Activated CD8-positive, alpha-beta T cell treated with anti-CD3 and anti-CD28 coated beads for 36 hours (primary cell): ENCODE measurements at places on chromosomes 13 and 19. TPM values are rescaled to one million over a fixed set of nuclear protein-coding genes. Genes with fewer than 3 reads are reported as not detected.
A peak's percentile ranks its signal among the peaks of the same experiment; 100 is the strongest.

DNA sequence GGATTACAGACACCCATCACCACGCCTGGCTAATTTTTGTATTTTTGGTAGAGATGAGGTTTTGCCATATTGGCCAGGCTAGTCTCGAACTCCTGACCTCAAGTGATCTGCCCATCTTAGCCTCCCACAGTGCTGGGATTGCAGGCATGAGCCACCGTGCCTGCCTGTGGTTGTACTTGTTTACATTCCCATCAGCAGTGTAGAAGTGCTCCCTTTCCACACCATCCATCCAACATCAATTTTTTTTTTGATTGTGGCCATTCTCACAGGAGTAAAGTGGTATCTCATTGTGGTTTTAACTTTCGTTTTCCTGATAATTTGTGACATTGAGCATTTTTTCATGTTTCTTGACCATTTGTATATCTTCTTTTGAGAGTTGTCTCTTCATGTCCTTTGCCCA, 1019.4 kb upstream of the SLC10A2 start:
- DNase-seq: no peak

The CACNG7 gene
- total RNA-seq: not detected

The TPTE2 gene
- total RNA-seq: 0.22 TPM

DNA sequence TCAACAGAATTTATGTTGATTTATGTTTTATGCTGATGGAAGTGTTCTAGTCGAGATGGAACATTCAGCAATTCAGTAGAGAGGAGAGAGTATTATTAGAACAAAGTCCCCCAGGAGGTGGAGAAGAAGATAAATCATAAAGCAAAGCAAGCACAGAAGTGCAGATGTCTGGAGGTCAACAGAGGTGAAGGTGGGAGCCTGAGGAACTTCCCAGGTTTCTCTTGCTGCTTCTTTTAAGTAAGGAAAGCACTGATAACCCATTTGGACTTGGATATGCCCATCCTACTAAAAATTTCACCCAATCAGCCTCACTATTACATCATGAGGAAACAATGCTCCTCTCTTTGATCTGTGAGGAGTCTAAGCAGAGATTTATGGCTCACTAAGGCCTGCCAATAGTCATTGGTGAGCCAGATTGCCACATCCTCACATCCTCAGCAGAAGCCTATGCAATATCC, 98.8 kb downstream of the EPSTI1 start:
- DNase-seq: no peak

- no peak for DNase-seq
Measured at GRCh38 chr19:2042485-2043250, 8.4 kb downstream of the MKNK2 start.

The TEAD2 gene
- total RNA-seq: not detected

DNA sequence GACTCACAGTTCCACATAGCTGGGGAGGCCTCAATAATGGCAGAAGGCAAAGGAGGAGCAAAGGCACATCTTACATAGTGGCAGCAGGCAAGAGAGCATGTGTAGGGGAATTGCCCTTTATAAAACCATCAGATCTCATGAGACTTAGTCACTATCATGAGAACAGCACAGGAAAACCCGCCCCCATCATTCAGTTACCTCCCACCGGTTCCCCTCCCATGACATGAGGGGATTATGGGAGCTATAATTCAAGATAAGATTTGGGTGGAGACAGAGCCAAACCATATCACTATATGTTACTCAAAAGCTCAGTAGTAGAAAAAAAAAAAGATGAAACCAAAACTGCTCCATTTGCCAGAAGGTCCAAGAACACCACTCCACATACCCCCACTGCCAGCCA, 58.5 kb downstream of the DNAJC15 start:
- no peak for DNase-seq

DNA sequence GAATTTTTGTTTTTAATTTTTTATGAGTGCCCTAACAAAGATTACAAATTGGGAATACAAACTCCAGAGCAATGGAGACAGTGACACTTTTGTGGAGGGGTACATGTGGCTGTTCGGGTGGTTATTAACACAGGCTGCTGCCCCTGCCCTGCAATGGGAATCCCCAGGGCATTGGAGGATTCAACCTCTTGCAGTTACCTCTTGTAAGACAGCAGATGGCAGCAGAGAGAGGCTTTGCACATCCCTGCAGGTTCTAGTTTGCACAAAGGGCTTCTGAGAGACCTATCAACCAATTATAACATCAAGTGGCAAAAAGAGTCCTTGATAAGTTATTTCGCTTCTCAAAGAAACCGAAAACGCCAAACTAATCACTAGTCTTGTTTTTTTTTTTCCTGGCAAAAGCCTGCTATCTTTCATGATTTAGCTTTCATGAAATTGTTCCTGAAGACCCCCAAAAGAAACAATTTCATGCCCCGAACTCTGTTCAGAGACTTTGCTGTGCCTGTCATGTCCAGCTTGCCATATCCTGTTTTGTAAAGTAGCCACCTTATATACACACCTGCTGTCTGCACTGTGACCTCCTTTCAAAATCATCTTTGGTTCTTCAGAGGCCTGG, 10.4 kb downstream of the GJB2 start:
- DNase-seq: peak; percentile 58

DNA sequence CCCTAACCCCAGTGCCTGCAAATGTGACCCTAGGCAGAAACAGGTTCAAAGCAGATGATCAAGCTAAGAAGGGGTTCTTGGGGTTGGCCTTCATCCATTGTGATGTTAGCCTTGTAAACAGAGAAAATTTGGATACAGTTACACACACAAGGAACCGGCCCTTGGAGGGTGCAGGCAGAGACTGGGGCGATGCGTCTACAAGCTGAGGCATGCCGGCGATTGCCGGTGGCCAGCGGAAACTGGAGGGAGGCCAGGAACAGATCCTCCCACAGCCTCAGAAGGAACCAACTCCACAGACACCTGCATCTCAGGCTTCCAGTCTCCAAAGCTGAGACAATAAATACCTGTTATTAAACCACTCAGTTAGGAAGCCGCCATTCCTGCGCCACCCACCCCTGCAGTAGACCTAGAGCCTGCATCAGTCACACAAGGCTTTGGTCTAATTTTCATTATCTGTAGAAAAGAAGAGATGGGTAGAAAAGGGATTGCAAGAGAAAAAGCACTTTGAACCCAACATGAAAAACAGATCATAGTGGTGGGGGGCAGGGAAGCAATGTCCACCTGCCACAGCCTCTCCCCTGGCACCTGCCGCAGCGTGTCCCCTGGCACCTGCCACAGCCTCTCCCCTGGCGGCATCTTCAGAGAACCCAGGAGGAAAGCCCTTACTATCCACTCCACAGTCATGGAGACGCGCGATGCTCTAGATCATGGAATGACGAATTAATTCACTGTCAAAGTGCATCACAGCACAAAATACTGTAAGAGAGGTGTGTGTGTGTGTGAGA, 119.7 kb upstream of the SOX1 start:
- no peak for DNase-seq

The CGB5 gene
- total RNA-seq: not detected

- DNase-seq: no peak
Measured at GRCh38 chr19:46759206-46759605, 13.0 kb upstream of the STRN4 start.

- DNase-seq: no peak
Measured at GRCh38 chr13:44951184-44951583, 38.1 kb downstream of the NUFIP1 start.

DNA sequence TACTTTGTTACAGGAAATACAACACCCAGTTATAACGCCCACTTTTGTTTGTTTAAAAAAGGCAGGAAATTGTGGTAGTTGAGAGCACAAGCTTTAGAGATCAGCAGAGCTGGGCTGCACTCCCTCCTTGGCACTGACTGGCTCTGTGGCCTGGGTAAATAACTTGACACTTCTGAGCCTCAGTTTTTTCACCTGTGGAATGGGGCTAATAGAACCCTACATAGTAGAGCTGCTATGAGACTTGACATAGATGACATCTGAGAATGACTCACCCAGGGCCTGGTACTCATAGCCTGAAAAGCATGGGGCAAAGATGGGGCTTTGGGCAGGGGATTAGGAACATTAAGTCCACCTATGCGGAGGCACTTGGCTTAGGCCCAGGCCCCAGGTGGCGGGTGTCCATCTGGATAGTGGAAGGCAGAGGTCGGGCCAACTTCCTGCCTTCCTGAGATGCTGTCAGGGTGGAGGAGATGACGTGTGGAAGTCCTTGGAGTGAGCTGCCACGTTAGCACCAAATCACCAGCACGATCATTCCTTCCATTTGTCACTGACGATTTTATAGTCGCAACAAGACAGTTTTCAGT, 159.1 kb downstream of the KATNAL1 start:
- peak; percentile 45 for DNase-seq

GRCh38 chr13:25171170-25171516, 945 bp downstream of the AMER2 start:
- DNase-seq: peak; percentile 2

DNA sequence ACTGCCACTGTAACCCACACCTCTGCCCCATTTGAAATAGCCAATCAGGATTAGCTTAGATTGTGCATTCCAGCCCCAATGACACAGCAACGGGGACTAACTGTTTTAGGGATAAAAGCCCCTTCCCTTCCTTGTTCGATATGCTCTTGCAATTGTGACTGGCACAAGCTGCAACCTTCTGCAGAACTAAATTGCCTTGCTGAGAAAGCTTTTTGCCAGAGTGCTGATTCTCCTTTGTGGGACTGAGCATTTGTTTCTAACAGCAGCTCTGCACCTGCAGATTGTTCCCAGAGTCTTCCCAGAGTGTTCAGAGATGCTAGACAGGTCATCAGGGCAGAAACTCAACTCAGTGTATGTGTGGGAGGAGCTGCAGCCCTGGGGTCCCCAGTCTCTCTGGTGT, 115.8 kb downstream of the ZNF675 start:
- no peak for DNase-seq

The ZNF443 gene
- 3.2 TPM for total RNA-seq

GRCh38 chr13:111288276-111288675, 32.2 kb upstream of the TEX29 start:
- DNase-seq: no peak

DNA sequence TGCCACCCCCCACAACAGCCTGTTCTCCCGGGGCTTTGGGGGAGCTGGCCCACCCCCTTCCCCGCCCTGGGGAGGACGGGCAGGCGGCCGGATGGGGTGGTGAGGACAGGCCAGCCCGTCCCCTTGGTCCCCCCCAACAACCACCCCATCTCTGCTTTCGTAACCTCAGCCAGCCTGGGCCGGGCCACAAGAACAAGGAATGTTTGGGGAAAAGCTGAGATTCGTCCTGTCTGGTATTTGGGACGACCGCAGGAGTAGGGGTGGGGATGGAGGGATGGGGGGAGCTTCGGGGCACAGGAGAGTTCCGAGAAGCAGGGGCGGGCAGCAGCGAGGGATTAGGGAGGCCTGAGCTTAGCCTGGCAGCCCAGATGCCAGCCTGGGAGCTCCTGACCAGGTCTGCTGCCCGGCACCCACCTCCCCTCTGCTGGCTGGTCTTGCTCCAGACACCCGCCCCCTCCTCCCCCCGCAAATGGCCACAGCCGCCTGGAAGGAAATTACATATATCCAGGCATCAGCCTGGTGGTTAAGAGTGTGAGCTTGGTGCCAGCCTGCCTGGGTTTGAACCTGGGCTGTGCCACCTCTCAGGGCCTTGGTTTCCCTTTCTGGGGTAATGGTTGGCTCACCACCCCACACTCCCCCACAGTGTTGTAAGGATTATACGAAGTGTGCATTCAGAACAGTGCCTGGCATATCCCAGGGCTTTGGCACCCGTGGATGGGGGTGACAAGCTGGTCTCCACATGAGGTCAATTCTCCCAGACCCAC, at the start of gene PODNL1:
Gene PODNL1, minus strand, starts transcription at position 117 of the 764 bp plus-strand sequence. CDS start 236 bp downstream, outside the sequence.
- DNase-seq: no peak

The ERFL gene
- 1.6 TPM for total RNA-seq

DNA sequence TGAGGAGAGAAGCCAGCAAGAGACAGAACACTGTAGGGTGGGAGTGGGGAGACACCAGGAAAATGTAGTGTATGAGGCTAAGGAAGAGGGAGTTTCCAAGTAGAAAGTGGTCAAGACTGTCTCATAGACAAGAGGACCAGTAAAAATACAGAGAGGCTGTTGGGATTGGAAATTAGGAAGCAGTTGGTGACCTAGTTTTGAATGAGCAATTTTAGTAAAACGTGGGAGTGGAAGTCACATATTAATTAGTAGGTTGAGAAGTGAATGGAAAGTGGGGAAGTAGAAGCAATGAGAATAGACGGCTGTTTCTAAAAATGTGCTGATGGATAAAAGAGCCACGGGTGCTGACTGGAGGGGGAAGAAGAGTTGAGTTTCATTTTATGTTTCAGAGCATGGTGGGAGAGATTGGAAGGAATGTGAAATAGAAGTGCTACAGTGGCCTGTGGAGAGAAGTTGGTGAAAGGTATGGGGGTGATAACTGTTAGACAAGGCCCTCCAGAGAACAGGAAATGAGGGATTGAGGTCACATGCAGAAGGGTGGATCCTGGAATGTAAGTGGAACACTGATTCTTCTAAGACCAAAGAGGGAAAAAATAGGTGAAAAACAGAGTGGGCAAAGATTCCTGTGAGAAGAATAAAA, 247.3 kb downstream of the MTUS2 start:
- DNase-seq: no peak

The NDUFB7 gene
- total RNA-seq: 123 TPM

DNA sequence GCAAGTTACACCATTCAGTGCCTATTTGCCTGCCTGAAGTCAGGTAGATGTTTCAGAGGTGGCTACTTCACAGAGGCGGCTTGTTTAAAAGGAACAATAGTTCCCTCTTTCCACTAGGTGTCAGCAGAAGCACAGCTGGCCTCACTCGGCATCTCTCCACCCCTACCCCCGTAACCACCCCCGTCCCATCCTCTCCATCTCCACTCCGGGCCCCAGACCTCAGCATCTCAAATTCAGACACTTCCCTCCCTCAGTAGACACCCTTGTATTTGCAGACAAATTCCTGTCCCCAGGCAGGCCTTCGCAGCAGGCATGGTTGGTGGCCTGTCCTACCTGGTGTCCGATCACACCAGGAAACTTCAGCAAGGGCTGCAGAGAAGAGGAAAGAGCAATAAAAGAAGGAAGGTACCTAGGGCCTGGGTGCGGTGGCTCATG, 9.1 kb upstream of the DPP9 start:
- DNase-seq: peak; percentile 67

The IZUMO4 gene
- 23.0 TPM for total RNA-seq

- DNase-seq: no peak
Measured at GRCh38 chr13:102128216-102128810, 273.5 kb downstream of the FGF14 start.

The ACER1 gene
- total RNA-seq: not detected

GRCh38 chr13:44425041-44425814, 51.6 kb downstream of the SERP2 start:
- DNase-seq: no peak

DNA sequence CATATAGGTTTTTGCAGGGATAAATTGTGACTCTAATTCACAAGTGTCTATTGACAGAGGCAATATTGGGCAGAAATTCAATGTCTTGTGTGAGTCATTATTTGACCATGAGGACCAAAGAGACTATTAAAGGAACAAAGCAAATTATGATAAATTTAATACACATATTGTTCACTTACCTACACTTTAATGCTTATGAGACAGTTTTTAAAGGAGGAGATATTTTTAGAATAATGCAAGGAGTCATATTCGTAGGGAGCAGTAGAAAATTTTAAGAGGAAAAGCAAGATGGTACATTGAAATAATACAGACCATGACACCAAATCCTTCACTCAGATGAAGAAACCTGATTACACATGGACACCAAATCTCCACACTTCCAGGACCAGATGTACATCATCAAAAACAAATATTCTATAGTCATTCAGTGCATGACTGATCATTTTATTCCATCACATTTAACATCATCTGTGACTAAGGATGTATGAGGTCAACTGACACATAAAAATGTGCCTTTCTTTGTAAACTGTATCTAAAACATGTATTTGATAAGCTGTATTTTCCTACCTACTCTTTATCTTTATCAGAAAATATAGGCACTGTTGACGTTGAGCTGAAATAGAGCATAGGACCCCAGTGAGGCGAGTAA, 4.2 kb upstream of the OR7A17 start:
- DNase-seq: no peak
